ENCODE measurements at places on chromosomes 2 and 18. TPM values are rescaled to one million over a fixed set of nuclear protein-coding genes. Genes with fewer than 3 reads are reported as not detected.

EMILIN2 gene
- 2.8 TPM for polyA plus RNA-seq

ANKAR gene
- 4.7 TPM for polyA plus RNA-seq

SGPP2 gene
- 6.2 TPM for polyA plus RNA-seq

NETO1 gene
- polyA plus RNA-seq = 0.26 TPM

PSME4 gene
- polyA plus RNA-seq = 26.2 TPM

DSG1 gene
- not detected for polyA plus RNA-seq

CIDEA gene
- not detected for polyA plus RNA-seq

SALL3 gene
- not detected for polyA plus RNA-seq

SAG gene
- not detected for polyA plus RNA-seq

DYNAP gene
- not detected for polyA plus RNA-seq

ABCB11 gene
- 0.04 TPM for polyA plus RNA-seq

LIMS2 gene
- 139 TPM for polyA plus RNA-seq

ABCG5 gene
- polyA plus RNA-seq = not detected

ANKRD23 gene
- polyA plus RNA-seq = 10.9 TPM

VAPA gene
- polyA plus RNA-seq = 80.3 TPM

RND3 gene
- polyA plus RNA-seq = 4.5 TPM

SCYGR1 gene
- not detected for polyA plus RNA-seq

CDH20 gene
- 0.02 TPM for polyA plus RNA-seq

TEKT4 gene
- not detected for polyA plus RNA-seq

EMX1 gene
- 0.14 TPM for polyA plus RNA-seq

Data from pancreas (tissue), 10 donors.